ENCODE measurements at places on chromosomes 11 and 22. TPM values are rescaled to one million over a fixed set of nuclear protein-coding genes. Genes with fewer than 3 reads are reported as not detected.
A peak's percentile ranks its signal among the peaks of the same experiment; 100 is the strongest.

- peaks cover 33% of the 10 kb centered on the region for H3K4me1 ChIP-seq
- H3K4me3 ChIP-seq, result peak within 1 kb of the TSS; percentile 61
- H3K36me3 ChIP-seq, result no peaks in the 10 kb centered on the region
- H3K27me3 ChIP-seq, result peaks cover 34% of the 10 kb centered on the region
- DNase-seq, result peak; percentile 60
- no peak within 1 kb of the TSS for H3K27ac ChIP-seq
These were observed at the start of gene ESAM for GRCh38 chr11:124762105-124762623. TSS of gene ESAM (minus strand) at chr11:124762290. CDS start at chr11:124762154, 136 bp downstream.

DNA sequence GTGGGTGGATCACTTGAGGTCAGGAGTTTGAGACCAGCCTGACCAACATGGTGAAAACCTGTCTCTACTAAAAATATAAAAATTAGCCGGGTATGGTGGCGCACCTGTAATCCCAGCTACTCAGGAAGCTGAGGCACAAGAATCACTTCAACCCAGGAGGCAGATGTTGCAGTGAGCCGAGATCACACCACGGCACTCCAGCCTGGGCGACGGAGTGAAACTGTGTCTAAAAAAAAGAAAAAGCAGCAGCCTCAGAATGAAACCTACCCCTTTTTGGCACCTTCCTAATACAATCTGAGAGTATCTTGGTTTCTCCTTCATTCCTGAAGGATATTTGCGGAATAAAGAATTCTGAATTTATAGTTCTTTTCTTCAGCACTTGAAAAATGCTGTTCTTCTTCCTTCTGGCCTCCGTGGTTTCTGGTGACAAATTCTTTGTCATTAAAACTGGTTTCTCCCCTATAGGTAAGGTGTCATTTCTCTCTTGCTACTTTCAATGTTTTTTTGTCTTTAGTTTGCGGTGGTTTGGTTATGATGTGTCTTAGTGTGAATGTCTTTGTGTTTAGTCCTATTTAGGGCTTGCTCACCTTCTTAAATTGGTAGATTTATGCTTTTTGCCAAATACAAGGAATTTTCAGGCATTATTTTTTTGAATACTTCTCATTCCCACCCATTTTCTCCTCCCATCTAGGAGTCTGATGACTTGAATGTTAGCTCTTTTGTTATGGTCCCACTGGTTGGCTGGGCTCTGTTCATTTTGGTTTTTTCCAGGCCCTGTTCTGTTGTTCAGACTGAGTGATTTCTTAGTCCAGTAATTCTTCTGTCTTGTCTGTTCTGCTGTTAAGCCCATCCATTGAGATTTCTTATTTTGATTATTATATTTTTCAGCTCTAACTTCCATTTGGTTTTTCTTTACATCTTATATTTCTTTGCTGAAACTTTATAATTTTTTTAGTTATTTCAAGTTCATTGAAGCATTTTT lies 15.4 kb downstream of the ASRGL1 start:
- no peak for DNase-seq
- no peaks in the 10 kb centered on the region for H3K27me3 ChIP-seq
- H3K4me3 ChIP-seq, result no peak overlapping the region

Gene C11orf86
- not detected for total RNA-seq

GRCh38 chr11:39165021-39165420 lies 2294.4 kb downstream of the LRRC4C start:
- H3K27me3 ChIP-seq, result no peaks in the 10 kb centered on the region
- no peak overlapping the region for H3K4me3 ChIP-seq
- H3K4me1 ChIP-seq, result no peaks in the 10 kb centered on the region
- DNase-seq, result no peak
- no peaks in the 10 kb centered on the region for H3K36me3 ChIP-seq

GRCh38 chr11:115920092-115920461 lies 415.9 kb upstream of the CADM1 start:
- no peaks in the 10 kb centered on the region for H3K4me1 ChIP-seq
- no peaks in the 10 kb centered on the region for H3K36me3 ChIP-seq
- DNase-seq, result no peak

Gene PGA5
- not detected for total RNA-seq

GRCh38 chr11:118290923-118291322 lies 13.6 kb upstream of the CD3E start:
- H3K4me3 ChIP-seq, result no peak overlapping the region
- H3K36me3 ChIP-seq, result no peaks in the 10 kb centered on the region
- H3K27ac ChIP-seq, result no peak overlapping the region
- no peaks in the 10 kb centered on the region for H3K27me3 ChIP-seq

Gene BIK
- 2.5 TPM for total RNA-seq

DNA sequence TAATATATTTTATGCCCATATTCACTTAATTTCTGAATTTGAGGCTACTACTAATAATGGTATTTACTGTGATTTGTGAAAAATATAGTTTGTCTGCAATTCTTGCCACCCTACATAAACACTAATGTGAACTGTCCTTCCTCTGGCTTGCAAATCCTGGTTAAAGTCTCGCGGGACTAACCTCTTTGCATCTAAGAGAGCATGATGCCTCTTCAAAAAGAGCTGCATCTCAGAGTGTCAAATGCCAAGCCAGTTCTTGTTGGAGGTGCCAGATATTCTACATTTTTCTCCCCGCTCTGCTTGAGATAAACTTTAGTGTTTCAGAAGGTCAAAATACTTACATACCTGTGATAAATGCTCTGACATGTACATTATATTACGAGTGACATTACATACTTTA lies 2.1 kb downstream of the ARHGAP42 start:
- no peaks in the 10 kb centered on the region for H3K4me1 ChIP-seq
- DNase-seq, result no peak
- no peaks in the 10 kb centered on the region for H3K27me3 ChIP-seq
- H3K4me3 ChIP-seq, result no peak overlapping the region

GRCh38 chr11:96254087-96254486 lies 88.9 kb downstream of the MAML2 start:
- H3K4me1 ChIP-seq, result peaks cover 75% of the 10 kb centered on the region
- no peaks in the 10 kb centered on the region for H3K27me3 ChIP-seq
- DNase-seq, result peak; percentile 45
- no peaks in the 10 kb centered on the region for H3K36me3 ChIP-seq
- no peak overlapping the region for H3K4me3 ChIP-seq

Gene A4GALT
- total RNA-seq, result 0.15 TPM

Gene KCNJ1
- total RNA-seq, result 0.17 TPM

DNA sequence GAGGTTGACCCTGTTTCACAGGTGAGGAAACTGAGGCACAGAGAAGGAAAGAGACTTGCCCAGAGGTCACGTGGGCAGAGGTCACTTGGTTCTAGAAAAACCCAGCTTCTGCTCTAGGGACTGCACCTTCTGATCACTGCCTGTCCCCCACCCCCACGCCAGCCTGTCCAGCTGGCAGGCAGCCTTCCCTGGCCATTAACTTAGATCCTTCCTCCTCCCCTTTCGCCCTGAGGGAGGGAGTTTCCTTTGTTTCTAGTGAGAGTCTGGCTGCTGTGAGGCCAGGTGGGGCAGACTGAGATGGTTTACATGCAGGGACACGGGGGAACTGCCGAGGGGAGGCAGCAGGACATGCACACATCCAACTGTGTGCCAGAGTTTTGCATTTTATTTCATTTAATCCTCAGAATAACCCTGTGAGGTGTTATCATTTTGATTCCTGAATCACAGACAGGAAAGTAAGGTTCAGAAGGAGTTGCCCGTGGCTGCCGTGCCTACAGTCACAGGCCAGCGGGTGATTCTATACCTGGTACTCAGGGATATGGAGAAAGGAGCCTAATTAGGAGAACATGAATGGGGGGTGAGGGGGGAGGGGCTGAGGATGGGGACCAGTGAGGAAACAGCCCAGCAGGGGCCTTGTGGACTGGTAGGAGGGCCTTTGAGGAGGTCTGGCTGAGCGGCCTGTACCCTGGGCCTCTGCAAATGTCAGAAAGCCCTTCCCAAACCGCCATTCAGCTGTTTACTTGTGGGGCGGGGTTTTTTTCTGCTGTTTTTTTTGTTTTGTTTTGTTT lies 3.4 kb downstream of the FAM83F start:
- DNase-seq, result no peak
- H3K27me3 ChIP-seq, result peaks cover 23% of the 10 kb centered on the region
- H3K36me3 ChIP-seq, result no peaks in the 10 kb centered on the region
- H3K4me1 ChIP-seq, result peaks cover 11% of the 10 kb centered on the region
- H3K27ac ChIP-seq, result no peak overlapping the region

GRCh38 chr11:68904248-68904847 lies 657 bp downstream of the IGHMBP2 start:
- H3K4me3 ChIP-seq, result peak overlapping the region; percentile 48
- H3K27ac ChIP-seq, result peak overlapping the region; percentile 86
- peaks cover 31% of the 10 kb centered on the region for H3K4me1 ChIP-seq

- no peaks in the 10 kb centered on the region for H3K27me3 ChIP-seq
- DNase-seq, result no peak
- H3K4me3 ChIP-seq, result no peak overlapping the region
- H3K4me1 ChIP-seq, result no peaks in the 10 kb centered on the region
These were observed 67.7 kb downstream of the FDX1 start for GRCh38 chr11:110497231-110497978.

DNA sequence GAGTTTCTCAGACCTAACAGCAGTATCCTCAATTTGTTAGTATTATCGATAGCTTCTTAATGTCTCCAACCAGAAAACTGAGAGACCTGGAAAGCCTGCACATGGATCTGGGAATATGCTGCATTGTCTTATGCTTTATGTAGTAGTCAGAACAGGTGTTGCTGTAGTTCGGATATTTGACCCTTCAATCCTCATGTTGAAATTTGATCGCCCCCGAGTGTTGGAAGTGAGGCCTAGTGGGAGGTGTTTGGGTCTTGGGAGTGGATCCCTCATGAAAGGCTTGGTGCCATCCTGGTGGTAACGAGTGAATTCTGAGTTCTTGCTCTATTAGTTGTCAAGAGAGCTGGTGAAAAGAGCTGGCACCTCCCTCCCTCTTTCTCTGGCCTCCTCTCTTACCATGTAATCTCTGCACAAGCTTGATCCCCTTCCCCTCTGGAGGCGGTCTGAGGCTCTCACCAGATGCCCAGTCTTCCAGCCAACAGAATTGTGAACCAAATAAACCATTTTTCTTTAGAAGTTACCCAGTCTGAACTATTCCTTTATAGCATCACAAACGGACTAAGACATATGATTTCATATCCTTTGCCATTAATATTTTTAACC lies 227.1 kb downstream of the DDX10 start:
- no peaks in the 10 kb centered on the region for H3K36me3 ChIP-seq
- no peak for DNase-seq
- no peaks in the 10 kb centered on the region for H3K4me1 ChIP-seq
- H3K4me3 ChIP-seq, result no peak overlapping the region
- H3K27ac ChIP-seq, result no peak overlapping the region

GRCh38 chr11:10208131-10208575 lies 85.9 kb downstream of the SBF2 start:
- no peak overlapping the region for H3K27ac ChIP-seq
- no peak overlapping the region for H3K4me3 ChIP-seq
- no peaks in the 10 kb centered on the region for H3K36me3 ChIP-seq

GRCh38 chr11:6646576-6646917 lies 9.1 kb downstream of the DCHS1 start:
- H3K36me3 ChIP-seq, result no peaks in the 10 kb centered on the region
- H3K27ac ChIP-seq, result peak overlapping the region; percentile 54
- peak overlapping the region; percentile 26 for H3K4me3 ChIP-seq
- no peak for DNase-seq

DNA sequence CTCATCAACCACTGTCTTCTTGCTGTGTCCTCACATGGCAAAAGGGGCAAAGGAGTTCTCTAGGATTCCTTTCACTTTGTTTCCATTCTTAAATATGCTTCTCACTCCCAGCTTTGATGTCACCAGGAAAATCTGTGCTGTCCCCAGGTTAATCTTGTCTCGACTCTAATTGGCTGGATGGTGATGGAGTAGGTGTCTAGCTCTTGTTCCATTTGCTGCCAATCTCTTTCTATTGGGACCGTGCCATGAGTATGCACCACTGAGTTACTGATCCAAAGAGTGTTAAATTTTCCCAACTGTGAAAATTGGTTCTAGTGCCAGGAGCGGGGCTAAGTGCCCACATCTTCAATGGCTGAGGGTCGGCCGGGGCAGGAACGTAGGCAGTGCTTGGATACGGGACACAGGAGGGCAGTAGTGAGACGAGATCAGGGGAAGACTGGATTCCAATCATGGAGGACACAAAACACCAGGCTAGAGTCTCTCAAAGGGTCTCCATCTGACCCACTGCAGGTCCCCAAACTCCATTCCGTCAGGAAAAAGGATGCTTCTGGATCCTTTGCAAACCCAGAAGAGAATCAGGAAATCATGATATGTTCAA lies 47.7 kb upstream of the CSNK2A3 start:
- H3K27ac ChIP-seq, result no peak overlapping the region
- H3K4me3 ChIP-seq, result no peak overlapping the region
- no peaks in the 10 kb centered on the region for H3K27me3 ChIP-seq
- DNase-seq, result no peak
- no peaks in the 10 kb centered on the region for H3K4me1 ChIP-seq

Gene KRTAP5-11
- total RNA-seq, result not detected

DNA sequence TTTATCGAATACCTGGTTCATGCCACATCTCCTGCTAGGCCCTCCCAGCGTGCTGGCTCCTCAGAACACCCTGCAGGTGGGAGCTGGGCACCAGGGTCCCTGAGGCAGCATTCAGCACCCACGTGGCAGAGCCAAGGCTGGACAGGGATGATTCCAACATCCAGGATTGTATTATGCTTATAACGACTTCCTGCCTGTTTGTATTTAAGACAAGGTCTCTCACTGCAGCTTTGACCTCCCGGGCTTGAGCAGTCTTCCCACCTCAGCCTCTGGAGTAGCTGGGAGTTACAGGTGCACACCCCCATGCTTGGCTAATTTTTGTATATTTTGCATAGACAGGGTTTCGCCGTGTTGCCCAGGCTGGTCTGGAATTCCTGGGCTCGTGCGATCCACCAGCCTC lies 64.7 kb upstream of the WNT7B start:
- H3K36me3 ChIP-seq, result no peaks in the 10 kb centered on the region
- H3K4me3 ChIP-seq, result no peak overlapping the region
- no peaks in the 10 kb centered on the region for H3K27me3 ChIP-seq
- peaks cover 42% of the 10 kb centered on the region for H3K4me1 ChIP-seq
- no peak overlapping the region for H3K27ac ChIP-seq

DNA sequence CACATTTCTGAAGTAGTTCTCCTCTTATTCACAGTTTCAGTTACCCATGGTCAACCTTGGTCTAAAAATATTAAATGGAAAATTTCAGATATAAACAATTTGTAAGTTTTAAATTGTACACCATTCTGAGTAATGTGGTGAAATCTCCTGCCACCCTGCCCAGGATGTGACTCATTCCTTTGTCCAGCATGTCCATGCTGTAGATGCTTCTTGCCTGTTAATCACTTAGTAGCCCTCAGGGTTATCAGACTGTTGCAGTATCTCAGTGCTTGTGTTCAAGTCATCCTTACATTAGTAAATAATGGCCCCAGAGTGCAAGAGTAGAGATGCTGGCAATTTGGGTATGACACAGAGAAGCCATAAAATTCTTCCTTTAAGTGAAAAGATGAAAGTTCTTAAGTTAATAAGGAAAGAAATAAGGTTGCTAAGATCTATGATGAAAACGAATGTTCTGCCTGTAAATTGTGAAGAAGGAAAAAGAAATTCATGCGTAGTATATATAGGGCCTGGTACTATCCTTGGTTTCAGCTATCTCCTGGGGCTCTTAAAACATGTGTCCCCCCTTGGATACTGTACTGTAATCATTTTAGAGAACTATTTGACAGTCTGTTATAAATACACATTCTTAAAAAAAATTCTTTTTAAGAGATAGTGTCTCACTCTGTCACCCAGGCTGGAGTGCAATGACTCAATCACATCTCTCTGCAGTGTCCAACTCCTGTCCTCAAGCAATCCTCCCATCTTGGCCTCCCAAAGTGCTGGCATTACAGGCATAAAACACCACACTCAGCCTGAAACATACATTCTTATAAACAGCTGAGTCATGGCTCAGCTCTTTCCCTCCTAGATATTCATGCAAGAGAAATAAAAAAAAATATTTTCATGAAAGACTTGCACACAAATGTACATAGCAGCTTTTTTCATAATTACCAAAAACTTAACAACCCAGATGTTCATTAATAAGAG lies 31.3 kb downstream of the MTNR1B start:
- H3K27me3 ChIP-seq, result no peaks in the 10 kb centered on the region
- no peaks in the 10 kb centered on the region for H3K36me3 ChIP-seq
- DNase-seq, result no peak
- no peaks in the 10 kb centered on the region for H3K4me1 ChIP-seq

Data from CD4-positive, alpha-beta memory T cell (primary cell).